Renal cortex interstitium (tissue), 15 donors: ENCODE measurements at places on chromosomes 6 and 20.

GRCh38 chr20:35225319-35226125, 968 bp upstream of the MMP24 start:
- no peak for DNase-seq

DNA sequence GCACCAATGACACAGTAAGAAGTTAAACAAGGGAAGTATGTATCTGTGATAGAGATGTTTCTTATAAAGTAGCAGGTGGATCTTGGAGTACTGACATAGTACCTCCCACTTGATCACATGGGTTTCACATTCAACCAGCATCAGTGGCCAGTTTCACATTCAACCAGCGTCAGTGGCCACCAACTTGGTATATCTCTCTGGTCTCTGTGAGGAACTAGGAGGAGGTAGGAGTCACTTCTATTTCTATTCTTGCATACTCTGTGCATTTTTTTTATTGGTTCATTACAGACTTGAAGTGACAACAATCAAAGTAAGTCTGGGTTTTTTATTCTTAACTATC, 200.3 kb upstream of the SIM1 start:
- no peak for DNase-seq

DNA sequence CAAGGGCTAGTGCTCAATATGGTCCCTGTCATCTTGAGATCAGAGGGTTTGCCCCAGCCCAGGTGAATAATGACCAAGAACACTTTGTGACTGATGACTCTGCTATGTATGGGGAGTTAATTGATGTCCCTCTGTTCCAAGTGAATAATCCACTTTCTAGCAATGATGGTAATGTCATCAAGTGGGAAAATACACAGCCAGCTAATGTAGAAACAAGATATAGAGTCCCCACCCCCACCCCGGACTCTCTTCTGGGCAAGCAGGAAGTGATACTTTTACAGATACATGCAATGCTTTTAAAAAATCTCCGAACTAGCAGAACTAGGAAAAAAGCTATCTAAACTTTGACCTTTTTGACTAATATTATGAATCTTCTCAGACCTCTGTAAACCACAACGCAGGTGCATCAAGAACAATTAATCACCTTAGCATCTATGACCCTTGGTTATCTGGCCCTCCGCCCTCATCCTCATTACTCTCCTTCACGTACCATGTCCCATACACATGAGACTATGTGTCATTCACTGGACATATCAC, 30.5 kb downstream of the CNR1 start:
- DNase-seq = no peak

DNA sequence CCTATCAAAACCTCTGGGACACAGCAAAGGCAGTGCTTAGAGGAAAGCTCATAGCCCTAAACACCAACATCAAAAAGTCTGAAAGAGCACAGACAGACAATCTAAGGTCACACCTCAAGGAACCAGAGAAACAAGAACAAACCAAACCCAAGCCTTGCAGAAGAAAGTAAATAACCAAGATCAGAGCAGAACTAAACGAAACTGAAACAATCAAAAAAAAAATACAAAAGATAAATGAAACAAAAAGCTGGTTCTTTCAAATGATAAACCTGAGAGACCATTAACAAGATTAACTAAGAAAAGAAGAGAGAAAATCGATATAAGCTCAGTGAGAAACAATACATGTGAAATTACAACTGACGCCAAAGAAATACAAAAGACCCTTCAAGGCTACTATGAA, 34.8 kb upstream of the RUNX2 start:
- no peak for DNase-seq

DNA sequence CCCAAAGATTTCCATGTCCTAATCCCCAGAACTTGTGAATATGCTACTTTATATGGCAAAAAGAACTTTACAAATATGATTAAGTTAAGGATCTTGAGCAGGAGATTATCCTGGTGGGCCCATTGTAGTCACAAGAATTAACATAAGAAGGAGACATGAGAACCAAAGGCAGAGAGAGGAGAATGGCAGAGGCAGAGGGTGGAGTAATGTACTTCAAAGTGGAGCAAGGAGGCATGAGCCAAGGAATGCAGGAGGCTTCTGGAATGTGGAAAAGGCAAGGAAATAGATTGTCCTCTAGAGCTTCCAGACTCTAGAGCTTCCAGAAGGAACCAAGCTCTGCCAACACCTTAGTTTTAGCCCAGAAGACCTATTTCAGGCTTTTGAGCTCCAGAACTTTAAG, 147.4 kb downstream of the MOXD1 start:
- DNase-seq = no peak

DNA sequence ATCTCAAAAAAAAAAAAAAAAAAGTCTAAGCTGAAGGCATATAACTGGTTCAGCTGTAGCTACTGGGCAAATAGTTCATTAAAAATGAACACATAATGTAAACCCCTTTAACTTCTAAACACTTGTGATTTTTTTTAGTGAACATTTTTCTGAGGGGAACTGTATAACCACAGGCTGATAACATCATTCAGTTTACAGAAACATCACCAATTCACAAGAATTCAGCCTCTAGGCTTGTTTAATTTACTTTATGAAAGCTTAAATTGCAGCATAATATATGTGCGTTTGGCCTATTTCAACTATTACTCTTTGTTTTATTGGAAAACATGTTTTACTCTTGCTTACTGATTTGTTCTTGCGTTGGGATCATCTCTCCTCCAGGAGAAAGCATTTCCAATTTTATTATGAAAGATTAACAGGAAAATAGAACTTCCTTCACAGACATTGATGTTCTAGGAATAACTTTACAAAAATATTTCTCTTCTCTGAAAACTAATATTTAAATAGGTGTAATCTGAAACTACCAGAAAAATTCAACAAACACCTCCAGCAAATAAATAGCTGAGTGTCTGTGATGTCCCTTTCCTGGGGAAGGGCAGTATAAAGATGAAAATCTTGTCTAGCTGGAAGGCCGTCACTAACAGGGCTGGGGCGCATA, 284.5 kb downstream of the UST start:
- no peak for DNase-seq

- no peak for DNase-seq
Observed at GRCh38 chr6:14126191-14126590, 8.6 kb downstream of the CD83 start.

GRCh38 chr6:52514514-52514913, 62.3 kb downstream of the TRAM2 start:
- no peak for DNase-seq

GRCh38 chr6:30979690-30980089, 3.8 kb upstream of the MUC21 start:
- DNase-seq = no peak

DNA sequence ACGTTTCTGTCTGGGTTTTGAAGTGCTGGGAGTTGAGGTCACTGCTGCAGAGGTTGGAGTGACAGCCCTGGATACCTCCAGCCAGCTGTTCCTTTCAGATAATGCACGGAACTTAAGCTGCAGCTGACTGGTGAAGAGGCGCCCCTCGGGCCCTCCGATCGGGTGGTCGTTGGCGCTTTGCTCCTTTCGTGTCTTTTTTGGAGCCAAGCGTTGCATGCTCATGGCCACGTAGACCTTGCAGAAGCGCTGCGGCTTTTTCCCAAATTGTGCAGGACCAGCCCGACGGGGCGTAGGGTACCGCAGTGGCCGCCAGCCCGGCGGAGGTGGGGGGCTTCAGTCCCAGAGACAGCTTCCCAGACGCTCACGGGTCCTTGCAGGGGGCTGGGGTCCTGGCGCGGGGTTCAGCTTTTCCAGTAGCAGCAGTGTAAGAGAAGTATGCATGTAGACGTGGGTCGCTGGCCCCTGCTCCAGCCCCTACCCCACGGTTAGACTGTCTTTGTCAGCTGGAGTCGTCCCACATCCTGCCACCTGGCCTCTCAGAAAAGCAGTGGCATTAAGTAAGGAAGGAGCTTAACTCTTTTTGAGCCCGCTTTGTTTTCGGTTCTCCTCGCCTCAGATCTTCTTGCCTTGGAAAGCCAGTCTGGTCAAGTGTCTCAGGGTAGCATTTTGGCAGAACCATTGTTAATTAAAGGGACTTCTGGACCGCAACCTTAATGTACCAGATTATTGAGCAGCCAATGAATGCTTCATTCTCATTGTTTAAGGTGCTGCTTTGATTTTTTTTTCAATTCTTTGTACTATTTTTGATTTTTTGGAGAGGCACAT, 838 bp downstream of the TNFAIP3 start:
- DNase-seq = no peak

DNA sequence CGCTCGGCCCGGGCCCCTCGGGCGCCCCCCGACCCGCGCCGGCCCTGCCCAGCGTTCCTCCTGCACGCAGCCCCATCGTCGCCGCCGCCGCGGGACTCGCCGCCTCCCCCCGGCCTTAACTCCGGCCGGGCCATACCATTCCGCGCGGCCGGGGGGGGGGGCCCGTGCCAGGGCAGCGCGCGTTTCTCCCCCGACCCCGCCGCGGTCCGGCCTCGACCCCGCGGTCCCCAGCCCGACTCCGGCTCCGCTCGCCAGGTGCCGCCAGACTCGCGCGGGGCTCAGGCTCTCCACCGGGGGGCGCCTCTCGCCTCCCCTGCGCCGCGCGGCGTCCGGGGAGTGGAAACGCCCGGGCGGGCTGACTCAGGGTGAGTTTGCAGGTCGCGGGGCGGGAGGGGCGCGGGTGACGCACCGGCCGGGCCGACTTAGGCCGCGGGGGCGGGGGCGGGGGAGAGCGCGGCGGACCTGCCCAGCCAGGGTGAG, at the start of gene SRXN1:
Gene SRXN1, minus strand, starts transcription at position 91 of the 480 bp plus-strand sequence. Its CDS starts 15 bp downstream, at position 76.
- peak; percentile 59 for DNase-seq

- no peak for DNase-seq
Observed at GRCh38 chr6:47027315-47027714, 14.8 kb downstream of the ADGRF1 start.

DNA sequence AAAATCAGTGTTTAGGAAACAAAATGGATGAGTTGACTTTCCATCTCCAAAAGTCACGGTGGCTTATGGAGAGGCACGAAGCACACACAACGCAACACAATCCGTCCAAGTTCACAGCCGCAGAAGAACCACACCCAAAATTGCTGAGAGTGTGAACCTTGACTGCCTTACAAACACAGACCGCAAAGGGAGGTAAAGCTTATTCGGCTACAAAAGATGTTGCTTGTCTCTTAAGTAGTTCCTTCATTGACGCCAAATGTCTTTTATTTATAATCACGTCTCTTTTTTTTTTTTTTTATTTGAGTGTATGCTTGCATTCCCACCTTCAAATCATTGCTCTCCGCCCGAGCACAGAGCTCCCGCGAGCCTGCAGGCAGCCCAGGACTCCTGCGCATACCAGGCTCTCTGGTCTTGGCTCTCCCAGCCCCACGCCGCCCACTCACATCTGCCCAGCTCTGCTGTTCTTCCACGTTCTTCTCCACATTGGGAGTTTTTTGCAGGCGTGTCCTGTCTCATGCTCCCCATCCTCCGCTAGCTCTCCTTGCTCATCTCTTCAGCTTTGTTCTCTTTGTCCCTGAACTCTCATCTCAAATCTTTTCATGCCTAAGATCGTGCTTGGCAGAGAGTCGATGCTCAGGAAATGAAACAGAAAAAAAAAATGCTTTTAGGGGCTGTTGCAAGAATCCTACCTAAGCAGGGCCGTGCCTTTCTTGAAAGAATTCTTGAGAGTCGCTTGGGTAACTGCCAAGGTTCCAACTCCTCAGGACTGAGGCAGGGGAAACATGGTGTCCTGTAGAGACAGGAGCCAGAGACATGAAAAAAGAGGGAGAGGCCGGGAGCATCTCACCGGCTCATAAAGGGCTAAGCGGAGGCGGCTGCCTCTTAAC, 25.8 kb downstream of the LY86 start:
- DNase-seq = no peak

GRCh38 chr6:106789428-106790148, 160.2 kb downstream of the QRSL1 start:
- DNase-seq = no peak

DNA sequence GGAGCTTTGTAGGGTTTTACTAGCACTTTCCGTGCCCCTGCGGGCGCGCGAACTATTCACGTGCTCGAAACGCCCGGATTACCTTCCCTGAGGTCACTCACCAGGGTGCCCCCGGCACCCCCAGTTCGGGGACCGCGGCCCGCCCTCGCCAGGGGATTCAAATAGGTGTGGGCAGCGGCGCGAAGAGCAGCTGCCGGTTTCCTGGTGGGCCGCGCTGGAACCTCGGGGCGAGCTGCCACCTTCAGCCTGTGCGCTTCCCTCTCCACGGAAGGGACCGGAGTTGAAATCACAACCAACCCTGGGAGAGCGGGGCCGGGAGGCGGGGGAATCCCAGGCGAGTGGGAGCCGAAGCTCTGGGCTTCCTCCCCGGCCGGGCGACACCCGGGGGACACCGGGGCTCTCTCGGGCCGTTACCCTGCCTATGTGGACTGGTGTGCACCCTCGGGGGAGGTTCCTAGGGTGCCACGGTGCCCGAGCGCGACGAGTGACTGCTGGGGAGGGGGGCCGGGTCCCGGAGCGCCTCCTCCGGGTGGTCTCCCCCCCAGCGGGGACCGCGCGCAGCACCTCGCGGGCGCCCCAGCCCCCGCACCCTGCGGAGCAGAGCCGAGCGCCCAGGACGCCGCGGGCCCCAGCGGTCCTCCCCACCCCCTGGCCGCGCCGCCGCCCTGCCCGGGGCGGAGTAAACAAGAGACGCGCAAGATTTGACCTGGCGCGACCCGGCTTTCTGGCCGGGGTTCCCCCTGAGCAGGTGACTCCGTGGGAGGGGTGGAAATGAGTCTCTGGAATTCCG, 2.1 kb upstream of the HIVEP2 start:
- peak; percentile 71 for DNase-seq

DNA sequence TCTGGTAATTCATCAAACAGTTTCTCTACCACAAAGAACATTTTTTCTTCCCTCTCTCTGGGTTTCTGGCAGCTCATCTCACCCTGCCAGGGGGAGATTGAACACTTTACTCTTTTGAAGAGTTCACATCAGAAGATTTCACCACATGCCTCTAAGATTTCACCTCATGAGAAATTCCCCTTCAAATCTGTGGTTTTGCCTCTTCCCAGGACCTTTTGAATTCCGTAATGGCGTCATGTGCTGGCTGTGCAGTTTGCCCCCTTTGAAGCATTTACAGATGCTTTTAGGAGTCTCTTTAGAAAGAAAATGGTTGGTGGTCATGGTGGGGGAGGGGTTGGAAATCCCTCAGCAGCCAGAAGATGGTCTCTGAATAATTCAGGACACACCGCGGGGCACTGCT, 486.1 kb downstream of the QKI start:
- no peak for DNase-seq

- DNase-seq = no peak
Observed at GRCh38 chr20:13800728-13801134, 15.9 kb downstream of the NDUFAF5 start.

- no peak for DNase-seq
Observed at GRCh38 chr6:166921570-166921969, 34.8 kb downstream of the RNASET2 start.

DNA sequence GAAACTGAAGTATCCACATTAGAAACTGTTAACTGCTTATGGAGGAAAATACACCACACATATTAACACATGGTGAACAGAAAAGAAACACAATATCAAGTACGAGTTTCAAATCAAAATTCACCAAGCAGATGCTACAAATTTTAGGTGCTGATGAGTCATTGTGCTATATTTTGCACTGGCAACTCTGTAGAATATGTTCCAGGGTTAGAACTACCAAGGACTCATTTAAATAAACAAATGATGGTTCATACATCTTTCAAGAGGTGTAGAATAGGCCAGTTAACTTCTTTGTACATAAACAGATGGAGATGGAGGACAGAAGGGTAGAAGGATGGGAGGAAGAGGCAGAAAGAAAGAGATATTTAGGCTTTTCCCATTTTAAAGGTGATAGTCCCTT, 184.9 kb downstream of the ARHGAP18 start:
- no peak for DNase-seq
